ENCODE measurements at places on chromosomes 13 and 19.

- DNase-seq: no peak
Observed at GRCh38 chr13:45807520-45808099, 43.9 kb downstream of the SIAH3 start.

DNA sequence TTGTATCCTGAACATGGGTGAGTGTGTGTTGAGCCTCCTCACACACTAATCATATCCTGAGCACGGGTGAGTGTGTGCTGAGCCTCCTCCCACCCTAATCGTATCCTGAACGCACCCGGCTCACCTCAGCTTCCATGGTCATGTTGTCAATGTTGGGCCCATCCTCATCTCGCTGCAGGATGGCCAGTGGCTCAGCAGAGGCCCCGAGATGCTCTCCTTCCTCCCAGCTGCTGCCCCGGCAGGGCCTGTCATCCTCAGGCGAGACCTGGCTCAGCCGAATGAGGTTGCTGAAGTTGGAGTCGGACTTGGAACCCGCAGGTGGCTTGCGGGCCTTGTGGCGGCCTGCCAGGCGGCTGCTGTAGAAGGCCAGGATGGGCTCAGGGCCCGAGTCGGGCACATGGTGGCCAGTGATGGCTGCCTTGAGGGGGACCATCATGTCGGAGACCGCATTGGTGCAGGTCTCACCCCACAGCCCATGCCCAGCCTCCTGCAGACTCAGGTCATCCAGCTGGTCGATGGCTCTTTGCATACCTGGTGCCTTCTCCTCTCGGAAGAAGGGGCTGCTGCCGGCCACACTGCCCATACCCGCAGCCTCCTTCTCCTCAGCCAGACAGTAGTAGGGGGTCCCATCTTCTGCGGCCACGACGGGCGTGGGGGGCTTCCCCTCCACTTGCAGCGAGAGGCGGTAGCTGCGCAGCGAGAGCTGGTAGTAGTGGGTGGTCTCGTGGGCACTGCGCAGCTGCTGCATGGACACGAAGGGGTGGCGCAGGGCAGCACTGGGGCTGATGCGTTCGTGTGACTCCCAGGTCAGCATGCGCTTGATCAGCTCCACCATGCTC, 9.6 kb downstream of the HIPK4 start:
- DNase-seq: no peak

DNA sequence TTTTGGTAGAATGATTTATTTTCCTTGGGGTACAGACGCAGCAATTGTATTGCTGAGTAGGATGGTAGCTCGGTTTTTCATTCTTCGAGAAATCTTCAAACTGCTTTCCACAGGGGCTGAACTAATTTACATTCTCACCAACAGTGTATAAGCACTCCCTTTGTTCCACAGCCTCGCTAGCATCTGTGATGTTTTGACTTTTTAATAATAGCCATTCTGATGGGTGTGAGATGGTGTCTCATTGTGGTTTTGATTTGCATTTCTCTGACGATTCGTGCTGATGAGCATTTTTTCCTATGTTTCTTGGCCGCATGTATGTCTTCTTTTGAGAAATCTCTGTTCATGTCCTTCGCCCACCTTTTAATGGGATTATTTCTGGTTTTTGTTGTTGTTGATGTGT, 54.8 kb upstream of the UQCRFS1 start:
- no peak for DNase-seq

DNA sequence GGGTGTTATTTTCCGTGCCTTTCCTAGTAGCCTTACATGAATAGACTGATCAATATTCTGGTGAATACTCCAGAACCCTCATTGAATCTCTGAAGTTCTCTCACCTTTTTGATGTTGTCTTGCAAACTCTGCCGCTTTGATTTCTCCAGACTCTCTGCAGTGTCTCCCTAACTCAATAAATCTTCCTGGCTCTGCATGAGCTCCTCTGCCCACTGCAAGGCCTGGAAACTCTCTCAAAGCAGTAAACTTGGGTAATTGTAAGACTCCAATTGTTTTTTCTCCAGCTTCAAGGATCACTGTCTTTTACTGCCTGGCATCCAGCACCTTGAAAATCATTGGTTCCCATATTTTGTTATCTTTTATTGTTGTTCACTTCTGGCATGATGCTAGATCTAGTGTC, 198.4 kb downstream of the GPC5 start:
- DNase-seq: no peak

DNA sequence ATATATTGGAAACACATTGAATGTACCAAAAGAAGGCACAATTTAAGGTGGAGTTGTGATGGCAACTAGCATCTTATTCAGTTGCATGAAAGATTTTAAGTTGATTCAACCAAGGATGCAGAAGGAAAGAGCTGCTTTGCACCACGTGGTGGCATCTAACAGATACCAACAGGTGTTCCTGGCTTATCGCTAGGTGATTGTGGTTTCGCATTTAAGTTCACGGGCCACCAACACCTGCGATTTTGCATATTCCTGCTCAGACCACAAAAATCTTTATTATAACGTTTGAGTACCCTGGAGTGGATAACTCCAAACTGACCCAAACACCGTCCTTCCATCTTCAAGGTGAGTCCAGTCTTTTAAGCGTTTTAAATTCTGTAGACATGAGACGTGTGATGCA, 45.3 kb downstream of the RGCC start:
- no peak for DNase-seq

DNA sequence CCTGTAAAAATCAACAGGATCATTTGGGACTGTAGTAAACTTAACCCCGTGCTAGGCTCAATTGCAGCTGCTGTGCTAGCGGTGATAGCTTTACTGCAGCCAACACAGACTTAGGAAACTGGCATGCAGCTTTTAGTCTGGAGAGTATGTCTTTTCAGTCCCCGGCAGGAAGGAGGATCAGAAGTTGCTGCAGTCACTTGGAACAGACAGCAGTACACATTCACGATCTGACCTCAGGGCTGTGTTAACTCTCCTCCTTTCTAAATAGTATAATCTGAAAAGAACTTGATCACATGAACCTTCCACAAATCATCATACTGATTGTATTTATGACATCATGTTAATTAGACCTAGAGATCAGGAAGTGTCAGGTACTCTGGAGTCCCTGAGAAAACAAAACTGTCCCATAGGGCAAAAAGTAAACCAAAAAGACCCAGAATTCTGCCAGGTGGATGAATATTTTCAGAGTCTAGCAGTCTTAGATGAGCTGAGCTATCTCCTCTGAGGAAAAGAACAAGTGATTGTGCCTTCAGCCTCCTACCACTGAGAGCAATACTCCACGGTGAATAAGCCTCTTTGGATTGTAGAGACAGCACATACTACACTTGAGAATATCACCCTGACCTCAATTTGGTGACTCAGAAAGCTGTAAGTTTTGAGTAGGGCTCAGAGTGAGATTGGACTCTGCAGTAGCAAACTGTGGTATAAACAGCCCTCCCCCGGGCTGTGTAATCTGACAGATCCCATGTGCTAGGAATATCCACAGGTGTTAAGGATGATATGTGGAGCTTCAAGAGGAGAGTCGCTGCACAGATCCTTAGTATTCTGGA, 181.0 kb upstream of the GPR12 start:
- DNase-seq: no peak

DNA sequence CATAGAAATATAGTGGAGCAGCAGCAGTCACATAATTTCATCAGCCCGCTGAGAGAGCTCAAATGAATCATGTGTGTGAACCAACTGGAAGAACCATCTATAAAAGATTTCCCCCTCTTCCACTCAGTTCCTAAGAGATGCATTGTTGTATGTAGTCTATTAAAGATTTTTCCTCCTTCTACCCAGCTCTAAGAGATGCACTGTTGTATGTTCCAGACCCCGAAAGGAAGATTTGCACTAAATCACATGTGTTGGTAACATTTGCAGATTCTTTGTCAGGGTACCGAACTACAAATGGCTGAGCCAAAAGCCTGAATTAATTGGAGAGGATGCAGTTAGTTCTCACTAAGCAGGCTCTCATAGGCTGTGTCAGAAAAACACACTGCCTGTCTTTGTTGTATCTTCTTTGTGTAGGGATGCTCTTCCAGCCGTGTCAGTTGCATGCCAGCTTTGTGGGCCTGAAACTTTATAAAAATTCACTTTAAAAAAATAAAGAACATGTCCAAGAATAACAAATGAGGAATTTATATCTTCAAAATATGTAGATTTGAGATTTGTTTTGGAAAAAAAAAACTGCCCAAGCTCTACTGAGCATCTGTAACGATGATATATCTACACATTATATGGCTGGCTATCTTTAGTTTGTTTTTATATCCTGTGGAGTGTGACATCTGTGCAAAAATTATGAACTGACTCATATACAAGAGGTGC, 223.1 kb downstream of the MZT1 start:
- no peak for DNase-seq

- peak; percentile 68 for DNase-seq
Observed at GRCh38 chr13:40069173-40070044, 413.9 kb downstream of the COG6 start.

GRCh38 chr19:14545716-14546082, 16.3 kb downstream of the TECR start:
- no peak for DNase-seq

DNA sequence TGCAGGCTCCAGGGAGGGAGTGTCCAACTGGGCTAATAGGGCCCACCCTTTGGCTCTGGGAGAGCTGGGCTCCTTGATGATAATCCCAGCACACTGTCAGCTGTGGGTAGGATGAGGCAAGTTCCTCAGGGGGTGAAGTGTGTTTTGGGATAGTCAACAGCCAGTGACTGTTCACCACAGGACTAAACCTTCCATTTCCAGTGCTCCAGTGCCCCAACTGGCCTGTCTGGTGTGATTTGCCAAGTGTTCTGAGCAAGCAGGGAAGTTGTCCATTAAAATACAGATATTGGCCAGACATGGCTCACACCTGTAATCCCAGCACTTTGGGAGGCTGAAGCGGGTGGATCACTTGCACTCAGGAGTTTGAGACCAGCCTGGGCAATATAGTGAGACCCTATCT, 150.9 kb downstream of the TM9SF2 start:
- no peak for DNase-seq

DNA sequence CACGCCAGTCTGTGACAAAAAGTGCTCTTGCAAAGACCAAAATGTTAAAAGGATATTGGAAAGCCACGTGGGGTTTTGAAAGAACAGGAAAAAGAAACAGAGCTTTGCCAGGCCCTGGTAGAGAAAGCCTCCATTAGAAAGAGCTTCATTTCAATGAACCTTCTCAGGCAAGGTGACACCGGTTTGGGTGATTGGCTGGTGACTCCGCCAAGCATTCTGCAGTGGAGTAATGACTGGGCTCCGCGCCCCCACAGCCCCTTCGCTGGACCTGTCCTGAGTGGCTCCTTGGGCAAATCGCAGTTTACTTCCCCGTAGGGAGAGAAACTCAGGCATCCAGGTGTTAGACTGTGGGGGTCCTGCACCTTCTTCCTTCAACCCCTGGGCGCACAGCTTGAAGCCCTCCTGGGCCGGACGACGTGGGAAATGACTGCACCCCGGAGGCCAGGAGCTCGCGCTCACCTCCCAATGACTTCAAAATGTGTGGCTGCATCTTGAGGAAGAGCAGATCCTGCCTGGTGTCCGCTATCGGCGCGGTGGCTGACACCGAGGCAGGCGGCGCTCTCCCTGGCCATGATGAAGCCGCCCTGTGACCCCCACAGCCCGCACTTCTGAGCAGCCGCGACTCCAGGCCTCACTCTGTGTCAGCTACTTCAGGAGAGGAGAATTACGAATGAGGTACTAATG, 444.6 kb upstream of the SGCG start:
- no peak for DNase-seq

GRCh38 chr19:43300206-43300605, 30.9 kb upstream of the PSG9 start:
- DNase-seq: no peak

DNA sequence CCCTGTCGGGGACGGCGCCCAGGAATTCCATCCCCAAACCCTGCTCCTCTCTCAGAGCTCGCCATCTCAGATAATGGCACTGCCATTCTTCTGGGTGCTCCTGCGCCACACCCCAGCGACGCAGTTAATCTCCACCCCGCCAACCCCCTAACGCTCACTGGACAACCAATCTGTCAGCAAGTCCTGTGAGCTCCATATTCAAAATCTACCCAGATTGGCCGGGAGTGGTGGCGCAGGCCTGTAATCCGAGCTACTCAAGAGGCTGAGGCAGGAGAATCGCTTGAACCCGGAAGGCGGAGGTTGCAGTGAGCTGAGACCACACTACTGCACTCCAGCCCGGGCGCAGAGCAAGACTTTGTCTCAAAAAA, 18.6 kb downstream of the FCGBP start:
- DNase-seq: no peak

GRCh38 chr19:2365201-2365970, 5.3 kb downstream of the TMPRSS9 start:
- no peak for DNase-seq

DNA sequence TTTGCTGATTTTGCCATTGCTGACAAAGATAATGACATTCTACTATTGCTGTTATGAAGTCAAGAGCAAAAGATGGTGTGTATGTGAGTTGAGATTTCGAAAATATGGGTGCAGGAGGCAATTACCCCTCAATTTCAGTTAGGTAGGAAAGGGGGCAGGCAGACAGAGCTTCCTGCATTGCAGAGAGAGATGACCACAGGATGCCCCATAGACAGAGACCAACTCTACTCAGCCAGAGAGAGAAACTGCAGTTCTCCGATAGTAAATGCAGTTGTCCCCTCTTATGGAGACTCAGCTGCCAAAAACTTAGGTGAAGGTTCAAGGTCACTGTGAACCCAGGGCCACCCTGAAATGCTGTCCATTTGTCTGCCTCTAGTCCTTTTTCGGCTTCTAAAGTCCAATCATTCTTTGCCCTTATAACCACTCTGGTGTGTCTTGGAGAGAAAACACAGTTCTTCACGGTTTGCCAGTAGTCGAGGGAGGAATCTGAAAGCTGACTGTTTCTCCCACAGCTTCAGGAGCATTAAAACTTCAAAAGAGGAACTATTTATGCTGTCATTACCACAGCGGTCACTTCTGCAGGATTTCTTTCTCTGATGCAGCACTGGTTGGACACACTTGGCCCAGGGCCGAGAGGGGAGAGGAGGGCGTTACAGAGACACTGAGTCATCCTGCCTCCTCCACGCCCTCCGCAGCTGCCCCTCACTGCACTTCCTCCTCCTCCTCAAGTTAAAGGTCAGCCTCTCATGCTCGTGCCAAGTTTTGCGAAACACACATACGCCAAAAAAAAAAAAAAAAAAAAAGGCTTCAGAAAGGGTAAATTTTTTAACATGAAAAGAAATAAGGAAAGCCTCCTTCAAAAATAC, 264.3 kb downstream of the FOXO1 start:
- peak; percentile 35 for DNase-seq

GRCh38 chr19:3450796-3451411, 29.4 kb downstream of the SMIM24 start:
- no peak for DNase-seq

DNA sequence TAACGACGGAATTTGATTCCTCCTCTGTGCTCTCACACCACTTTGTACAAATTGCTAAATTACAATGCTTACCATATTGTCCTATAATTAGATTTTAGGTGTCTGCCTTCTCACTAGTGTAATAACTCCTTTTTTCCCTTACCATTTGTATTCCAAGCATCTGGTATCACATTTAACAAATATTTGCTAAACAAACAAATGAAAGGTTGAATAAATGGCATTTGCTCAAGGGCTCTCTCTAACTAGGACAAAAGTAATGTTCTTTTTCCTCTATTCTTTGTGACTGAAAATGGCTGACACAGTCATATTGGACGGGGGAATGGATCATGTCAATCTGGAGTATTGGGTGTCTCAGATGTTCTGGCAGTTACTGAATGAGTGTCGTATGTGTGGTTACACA, 99.7 kb downstream of the ENOX1 start:
- no peak for DNase-seq
